Fibroblast of pulmonary artery (primary cell): ENCODE measurements at places on chromosomes 2 and 18.

GRCh38 chr18:7358989-7359726, 128.3 kb downstream of the LRRC30 start:
- no peak for DNase-seq

DNA sequence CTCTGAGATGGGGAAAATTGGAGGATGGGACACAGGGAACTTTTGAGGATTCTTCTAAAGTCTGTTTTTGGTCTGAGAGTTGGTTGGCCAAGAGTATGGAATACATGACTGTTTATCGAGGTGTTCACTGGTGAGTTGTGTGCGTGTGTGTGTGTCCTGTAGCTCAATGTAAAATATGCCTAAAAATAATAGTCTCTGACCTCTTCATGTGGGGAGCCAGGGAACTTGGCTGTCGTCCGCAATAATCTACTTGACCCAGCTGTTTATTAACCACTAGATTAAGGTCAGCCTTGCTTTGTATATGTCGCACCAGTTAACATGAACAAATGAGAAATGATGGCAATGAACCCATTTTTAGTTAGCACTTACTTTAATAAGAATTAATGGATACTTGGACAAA, 177.5 kb upstream of the TPO start:
- DNase-seq = no peak

- DNase-seq = no peak
Measured at GRCh38 chr2:206368933-206369569, 74.3 kb upstream of the ADAM23 start.

DNA sequence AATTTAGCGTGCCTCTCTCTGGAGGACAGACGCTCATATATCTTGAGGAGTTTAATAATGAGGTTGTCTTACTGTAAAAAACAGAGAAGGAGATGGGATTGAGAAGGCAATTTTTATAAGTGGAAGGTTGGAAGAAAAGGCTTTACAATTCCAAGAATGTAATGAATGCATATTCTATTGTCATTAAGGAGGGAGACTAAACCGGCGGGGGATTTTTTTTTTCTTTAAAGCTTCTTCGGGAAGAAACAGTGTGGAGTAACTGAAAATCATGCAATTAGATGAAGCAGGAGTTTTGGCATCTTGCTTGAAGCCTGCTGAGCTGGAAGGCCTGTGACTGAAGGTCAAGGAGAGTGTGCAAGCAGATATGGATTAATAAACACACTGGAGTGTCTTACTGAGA, 124.4 kb downstream of the HRH4 start:
- no peak for DNase-seq

DNA sequence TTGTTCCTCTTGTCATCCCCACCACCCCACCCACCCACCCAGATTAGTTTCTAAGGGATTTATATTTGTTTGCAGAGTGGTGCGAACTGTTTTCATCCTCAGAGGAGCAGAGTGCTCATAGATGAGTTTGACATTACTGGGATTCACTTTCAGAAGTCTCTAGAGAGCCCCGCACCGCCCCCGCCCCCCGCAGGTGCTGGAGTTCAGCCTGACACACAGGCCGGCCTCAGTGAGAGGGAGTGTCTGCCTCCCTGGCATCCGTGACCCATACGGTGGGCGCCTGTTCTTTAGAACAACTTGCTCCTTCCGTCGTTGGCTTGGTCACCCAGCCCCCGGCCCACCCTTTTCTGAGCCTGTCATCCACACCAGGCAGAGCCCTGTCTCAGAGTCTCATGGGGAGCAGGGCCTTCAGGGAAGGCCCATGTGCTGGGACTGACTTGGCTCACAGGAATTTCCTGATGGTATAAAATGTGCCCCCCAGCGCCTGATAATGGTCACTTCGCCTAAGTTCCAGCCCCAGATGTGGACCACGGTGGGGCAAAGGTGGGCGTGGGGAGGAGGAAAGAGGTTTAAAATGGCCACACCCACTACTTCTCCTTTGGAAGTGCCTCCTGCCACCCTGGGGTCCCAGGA, 44.3 kb downstream of the HPCAL1 start:
- DNase-seq = no peak

GRCh38 chr2:206257350-206257749, 17.1 kb upstream of the ZDBF2 start:
- DNase-seq = no peak

GRCh38 chr2:216875862-216876261, 16.0 kb upstream of the TNP1 start:
- no peak for DNase-seq

DNA sequence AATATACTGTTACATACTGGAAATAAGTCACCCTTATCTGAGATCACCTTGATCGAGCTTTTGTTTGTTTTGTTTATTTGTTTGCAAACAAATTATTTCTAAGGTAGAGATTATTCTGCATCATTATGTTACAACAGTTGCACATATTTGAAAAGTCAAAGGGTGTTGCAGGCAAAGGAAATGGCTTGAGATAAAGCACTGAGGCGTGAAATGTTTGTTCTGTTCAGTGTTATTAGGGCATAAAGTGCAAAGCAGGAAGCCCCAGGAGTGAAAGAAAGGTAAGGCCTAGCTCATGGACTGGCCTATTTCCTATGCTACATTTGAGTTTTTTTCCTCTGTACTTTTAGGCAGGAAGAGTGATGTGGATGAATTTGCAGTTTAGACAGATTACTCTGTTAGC, 1815.6 kb upstream of the LRRTM1 start:
- DNase-seq = no peak

- DNase-seq = no peak
Measured at GRCh38 chr18:26419746-26420145, 128.6 kb downstream of the KCTD1 start.

DNA sequence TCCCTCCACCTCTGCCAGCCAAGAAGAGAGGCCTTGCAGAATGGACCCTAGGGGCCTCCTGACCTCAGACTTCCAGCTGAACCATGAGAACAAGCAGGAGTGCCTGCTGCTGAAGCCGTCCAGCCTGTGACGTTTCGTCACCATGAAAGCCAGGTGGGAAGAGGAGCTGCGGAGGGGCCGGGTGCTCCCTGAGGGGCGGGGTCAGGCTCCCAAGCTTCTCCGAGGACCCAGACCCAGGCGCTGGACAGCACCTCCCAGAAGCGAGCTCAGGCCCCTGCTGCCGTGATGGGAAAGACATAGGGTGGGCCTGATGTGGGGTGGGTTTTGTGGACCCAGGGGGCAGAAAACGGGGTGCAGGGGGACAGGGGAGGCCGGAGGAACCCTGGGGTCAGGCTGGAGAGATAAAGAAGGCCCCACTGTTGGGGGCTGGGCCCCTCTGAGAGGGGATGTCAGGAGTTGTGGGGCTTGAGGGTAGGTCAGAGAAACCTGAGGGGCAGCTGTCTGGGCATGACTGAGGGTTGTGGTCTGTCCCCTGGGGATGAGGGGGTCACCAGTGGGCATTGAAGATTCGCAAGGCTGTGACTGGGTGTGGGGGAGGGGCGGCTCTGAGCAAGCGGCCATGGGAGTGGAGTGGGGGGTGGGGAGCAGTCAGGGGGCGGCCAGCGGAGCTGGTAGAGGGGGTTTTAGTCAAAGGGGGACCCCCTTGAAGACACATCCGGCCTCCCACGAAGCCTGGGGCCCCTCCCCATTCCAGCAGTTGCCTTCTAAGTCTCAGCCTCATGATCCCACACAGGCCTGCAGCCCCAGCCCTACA, 73.4 kb upstream of the ODC1 start:
- DNase-seq = no peak

DNA sequence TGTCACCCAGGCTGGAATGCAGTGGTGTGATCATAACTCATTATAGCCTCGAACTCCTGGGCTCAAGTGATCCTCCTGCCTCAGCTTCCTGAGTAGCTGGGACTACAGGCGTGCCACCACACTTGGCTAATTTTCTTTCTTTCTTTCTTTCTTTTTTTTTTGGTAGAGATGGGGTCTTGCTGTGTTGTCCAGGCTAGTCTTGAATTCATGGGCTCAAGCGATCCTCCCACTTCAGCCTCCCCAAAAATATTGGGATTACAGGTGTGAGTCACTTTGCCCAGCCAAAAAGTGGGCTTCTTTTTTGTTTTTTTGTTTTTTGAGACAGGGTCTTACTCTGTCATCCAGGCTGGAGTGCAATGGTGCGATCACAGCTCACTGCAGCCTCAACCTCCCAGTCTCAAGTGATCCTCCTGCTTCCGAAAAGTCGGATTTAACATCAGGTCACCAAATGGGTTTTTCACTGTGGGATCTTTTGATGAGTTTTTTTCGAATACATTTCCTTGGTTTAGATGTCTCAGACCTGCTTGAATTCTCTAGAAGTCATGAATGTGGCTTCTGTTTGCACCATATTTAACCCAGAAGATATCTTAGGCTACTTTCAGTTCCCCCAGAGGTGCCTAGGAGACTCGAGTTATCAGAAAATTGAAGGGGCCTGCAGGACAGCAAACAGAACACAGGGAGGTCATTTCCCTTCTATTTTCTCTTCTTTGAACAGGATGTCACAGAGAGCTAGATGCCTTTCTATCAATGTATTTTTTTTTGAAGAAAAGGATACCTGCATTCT, 8.9 kb downstream of the RAB31 start:
- DNase-seq = no peak

DNA sequence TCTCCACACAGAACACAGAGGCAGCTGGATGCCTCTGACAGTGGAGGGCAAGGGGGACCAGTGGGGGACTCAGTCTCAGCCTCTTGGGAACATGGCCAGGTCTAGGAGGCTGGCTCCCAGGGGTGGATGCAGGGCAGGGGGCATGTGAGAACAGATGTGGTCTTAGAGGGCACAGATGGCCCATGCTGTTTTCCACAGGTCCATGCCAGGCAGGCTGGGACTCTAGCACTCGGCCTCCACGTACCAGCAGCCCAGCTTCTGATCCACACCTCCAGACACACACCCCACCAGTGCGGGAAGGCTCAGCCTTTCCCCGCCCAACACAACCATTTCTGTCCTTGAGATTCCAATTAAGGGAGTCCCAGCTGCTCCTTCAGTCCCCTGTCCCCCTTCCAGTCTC, 42.4 kb downstream of the TNS1 start:
- DNase-seq = no peak

DNA sequence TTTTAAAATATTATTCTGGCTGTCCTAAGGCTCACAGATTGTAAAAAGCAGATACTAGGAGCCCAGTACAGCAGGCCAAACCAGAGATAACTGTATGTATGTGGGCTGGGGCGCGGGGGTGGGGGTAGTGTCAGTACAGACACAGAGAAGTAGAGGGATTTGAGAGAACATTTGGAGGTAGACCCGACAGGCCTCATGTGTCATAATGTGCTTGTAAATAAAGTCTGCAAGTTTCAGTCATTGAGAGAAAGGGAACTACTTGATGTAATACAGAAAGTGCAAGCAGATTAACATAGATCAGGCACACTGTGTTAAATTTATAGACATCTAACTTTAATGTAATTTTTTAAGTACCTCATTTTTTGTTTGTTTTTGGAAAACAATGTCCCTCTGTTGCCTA, 7.4 kb upstream of the POLI start:
- no peak for DNase-seq

- no peak for DNase-seq
Measured at GRCh38 chr2:154173164-154173563, 301.4 kb downstream of the GALNT13 start.

DNA sequence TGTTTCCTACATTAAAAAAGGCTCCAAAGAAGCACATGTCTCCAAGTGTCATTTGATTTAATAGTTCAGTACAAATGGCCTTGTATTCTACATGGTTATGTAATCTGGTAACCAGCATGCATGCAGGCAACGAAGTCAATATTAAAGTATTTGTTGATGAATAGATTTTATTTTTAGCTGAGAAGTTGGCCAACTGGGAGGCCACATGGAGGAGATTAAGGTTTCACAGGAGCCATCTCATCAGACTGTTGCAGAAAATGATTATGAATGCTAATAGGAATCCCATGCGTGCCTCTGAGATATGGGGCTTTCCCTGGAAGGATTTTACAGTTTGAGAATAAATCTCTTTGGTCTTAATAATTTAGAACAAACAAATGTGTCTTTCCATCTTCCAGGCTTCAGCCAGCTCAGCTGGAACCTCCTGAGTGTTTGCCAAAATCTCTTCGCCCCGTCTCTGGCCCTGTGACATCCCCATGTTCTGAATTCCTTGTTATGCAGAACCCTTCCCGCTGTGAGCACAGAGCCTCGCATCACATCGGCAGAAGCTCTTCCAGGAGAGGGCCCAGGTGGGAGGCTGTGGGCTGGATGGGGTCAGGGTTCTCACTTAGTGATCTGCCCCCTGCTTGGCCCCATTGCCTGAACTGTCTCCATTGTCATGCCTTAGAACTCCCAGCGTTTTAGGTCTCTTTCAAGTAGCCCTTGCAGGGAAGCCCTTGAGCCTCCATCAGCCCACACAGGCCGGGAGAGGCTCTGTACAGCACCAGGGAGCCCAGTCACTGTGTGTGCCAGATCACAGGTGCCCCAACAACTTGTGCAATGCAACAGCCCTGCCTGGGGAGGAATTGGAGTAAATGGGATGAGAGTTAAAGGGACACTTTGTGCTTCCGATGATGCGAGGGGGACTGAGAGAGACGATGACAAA, 190.5 kb upstream of the TWIST2 start:
- DNase-seq = no peak
